ENCODE measurements at places on chromosomes 1 and 21.
A peak's percentile ranks its signal among the peaks of the same experiment; 100 is the strongest.

DNA sequence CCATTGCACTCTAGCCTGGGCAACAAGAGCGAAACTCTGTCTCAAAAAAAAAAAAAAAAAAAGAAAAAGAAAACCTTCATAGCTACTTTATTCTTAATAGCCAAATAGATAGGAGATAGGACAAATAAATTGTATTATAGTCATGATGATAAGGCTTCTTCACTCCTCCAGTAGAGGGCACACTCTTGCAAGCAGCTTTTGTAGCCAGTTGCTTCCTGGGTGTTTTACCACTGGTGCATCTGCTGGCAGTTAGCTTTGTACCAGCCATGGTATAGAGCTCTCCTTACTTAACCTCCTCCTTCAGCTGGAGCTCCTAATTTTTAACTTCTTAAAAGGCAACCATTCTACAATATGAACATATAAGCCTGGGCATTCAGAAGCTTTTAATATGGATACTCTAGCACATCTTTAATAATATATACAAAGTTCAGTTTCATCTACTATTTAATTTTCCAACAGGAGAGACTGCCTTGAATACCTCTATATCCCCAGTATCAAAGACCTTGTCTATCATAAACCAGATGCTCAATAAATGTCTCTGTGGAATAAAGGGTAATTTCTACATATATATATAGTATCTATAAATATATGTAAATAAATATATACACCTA is 35.8 kb downstream of the EVI5 start:
- H3K36me3 ChIP-seq, result no peaks in the 10 kb centered on the region
- no peak overlapping the region for H3K27ac ChIP-seq
- DNase-seq, result peak; percentile 69
- H3K27me3 ChIP-seq, result no peaks in the 10 kb centered on the region

- no peaks in the 10 kb centered on the region for H3K27me3 ChIP-seq
- no peak overlapping the region for H3K27ac ChIP-seq
- peaks cover 5% of the 10 kb centered on the region for H3K4me1 ChIP-seq
- no peak for DNase-seq
- H3K36me3 ChIP-seq, result peaks cover 8% of the 10 kb centered on the region
- H3K4me3 ChIP-seq, result peak overlapping the region; percentile 67
These were observed 674 bp upstream of the AKR7A3 start for GRCh38 chr1:19289244-19289643.

DNA sequence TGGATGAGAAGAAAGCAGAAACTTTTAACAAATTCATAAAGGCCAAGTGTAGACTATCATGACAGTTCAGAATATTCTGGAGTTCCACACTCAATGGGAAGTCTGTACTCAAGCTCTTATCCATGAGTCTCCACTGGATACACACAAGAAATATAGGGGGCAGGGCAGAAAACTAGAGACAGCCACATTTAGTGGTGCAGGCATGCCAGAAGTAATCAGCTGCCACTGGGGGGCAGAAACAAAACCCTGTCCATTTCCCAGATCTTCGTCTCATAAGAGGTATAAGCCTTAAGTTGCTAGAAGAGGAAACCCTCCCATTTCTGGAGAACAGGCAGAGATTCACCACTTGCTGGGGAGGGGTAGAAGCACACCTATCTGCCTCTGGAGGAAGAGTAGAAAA is 166.8 kb upstream of the GALNT2 start:
- no peak overlapping the region for H3K4me3 ChIP-seq
- no peaks in the 10 kb centered on the region for H3K4me1 ChIP-seq
- H3K27me3 ChIP-seq, result peaks cover 6% of the 10 kb centered on the region
- H3K36me3 ChIP-seq, result no peaks in the 10 kb centered on the region

DNA sequence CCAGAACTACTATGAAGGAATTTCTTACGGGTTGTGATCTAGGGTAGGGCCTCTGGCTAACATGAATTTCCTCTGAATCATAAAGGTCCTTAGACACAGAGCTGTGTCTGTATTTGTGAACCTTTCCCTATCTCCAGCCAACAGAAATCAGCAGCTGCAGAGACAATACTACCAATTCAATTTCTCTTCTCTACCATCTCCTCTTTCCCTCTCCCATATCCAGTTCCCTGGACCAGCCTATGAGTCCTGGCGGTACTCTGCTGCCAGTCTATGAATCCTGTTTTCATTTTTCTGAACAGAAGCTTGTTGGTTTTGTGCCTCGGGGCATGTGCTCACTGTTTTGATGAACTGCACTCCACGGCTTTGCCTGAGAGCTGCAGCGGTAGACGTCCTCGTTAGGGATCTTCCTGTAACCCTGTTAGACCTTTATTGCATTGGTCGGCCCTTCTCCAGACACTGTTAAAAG is 458.0 kb upstream of the VAMP3 start:
- H3K27ac ChIP-seq, result peak overlapping the region; percentile 65
- peaks cover 9% of the 10 kb centered on the region for H3K36me3 ChIP-seq
- no peaks in the 10 kb centered on the region for H3K27me3 ChIP-seq
- peak overlapping the region; percentile 61 for H3K4me3 ChIP-seq
- DNase-seq, result peak; percentile 22
- peaks cover 47% of the 10 kb centered on the region for H3K4me1 ChIP-seq

GRCh38 chr1:90155721-90156487 is 161.0 kb downstream of the ZNF326 start:
- H3K4me3 ChIP-seq, result no peak overlapping the region
- no peak for DNase-seq
- H3K27ac ChIP-seq, result no peak overlapping the region
- no peaks in the 10 kb centered on the region for H3K36me3 ChIP-seq

All from HFFc6 (cell line).